ENCODE measurements at places on chromosomes 3 and 15.

DNA sequence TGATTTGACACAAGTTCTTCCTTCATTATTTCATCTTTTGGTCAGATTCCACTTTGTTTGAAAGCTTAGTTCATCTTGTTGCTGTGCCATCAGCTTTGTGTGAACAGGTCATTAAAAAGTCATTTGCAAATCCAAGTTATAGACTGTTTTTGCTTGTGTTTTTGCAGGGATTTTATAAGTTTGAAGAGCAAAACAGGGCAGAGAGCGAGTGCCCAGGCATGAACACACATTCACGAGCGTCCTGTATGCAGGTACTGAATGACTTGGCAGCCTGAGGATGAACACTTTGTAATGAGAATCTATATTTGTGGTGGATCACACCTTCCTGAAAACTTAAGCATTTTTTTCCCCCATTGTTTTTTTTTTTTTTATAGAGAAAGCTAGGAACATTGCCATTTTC is 60.6 kb upstream of the SAMMSON start:
- no peak for DNase-seq

- peak; percentile 31 for DNase-seq
Measured at GRCh38 chr3:136197159-136197793, 1.1 kb upstream of the MSL2 start.

DNA sequence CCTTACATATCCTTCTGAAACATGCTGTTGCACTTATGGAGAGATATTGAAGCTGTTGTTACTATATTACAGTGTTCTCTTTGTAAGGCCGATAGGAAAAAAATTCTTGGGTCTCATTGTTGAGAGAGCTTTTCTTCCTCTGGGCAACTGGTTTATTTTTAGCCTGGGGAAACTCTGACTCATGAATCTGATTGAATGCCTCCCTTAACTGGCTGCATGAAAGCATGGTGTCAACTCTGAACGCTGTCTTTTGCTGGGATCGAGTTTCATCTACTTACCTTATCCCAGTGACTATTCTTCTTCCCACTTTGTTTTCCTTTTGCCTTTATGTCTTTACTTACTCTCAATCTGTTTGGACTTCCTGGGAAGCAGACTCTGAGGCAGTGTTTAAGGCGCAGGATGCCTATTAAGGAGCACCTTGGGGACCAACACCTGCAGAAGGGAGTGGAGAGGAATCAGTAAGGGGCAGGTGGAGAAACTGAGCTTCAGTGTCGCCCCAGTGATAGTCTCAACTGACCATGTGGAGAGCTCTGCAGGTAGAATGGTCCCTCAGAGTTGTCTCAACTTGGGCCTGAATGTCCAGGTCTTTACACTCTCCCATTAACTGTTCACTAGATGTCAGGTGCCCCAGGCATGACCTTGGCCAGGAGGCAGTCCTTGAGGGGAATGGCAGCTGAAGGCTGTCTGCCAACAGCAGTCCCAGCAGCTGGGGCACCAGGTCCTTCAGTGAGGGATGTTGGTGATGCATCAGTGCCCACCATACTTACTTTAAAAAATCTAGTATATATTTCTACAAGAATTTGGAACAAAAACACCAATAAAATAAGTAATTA is 88.9 kb upstream of the CCNL1 start:
- no peak for DNase-seq

GRCh38 chr3:49279376-49279775 is 2.3 kb upstream of the C3orf62 start:
- no peak for DNase-seq

- DNase-seq = no peak
Measured at GRCh38 chr15:62135532-62136134, 29.5 kb downstream of the C2CD4B start.

DNA sequence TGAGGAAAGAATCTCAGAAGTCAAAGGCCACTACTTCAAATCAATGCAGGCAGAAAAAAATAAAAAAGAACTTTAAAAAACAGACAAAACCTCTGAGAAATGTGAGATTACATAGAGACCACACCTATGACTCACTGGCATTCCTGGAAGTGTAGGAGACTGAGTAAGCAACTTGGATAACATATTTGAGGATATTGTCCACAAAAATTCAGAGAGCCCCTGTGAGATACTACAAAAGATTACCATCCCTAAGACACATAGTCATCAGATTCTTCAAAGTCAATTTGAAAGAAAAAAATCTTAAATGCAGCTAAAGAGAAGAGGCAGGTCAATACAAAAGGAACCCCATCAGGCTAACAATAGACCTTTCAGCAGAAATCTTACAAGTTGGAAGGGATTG is 887.3 kb downstream of the NTRK3 start:
- no peak for DNase-seq

- no peak for DNase-seq
Measured at GRCh38 chr3:115228266-115228665, 81.2 kb upstream of the ZBTB20 start.

DNA sequence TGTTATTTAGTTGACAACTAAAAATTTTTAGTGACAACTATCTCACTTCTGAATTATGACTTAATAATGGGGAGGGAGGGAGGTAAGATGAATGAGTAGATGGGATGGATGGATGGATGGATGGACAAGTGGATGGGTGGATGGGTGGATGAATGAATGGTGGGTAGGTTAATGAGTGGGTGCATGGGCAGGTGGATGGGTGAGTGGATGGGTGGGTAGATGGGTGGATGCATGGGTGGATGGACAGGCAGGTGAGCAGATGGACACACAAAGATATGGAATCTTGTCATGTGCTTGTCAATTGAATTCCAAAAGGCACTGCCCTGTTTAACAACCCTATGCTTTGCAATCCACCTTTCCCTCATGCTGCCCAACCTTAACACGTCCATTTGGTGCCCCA is 41.5 kb downstream of the KLHL25 start:
- no peak for DNase-seq

DNA sequence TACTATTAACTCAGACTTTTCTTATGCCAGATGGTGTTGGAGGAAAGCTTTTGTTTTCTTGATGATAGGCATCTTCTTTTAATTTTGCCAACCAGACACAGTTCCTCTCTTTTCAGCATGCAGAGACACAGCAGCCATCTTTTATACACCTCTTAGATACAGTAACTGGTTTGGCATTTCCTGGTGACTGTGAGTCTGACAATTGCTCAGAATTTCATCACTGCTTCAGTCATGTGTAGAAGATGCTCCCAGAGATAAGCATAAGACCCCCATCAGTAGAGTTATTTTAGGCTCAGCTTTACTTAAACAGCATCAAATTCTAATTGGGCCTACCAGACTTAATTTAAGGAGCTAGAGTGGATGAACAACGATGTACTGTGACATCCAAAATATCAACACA is 779.0 kb downstream of the SQOR start:
- DNase-seq = no peak

DNA sequence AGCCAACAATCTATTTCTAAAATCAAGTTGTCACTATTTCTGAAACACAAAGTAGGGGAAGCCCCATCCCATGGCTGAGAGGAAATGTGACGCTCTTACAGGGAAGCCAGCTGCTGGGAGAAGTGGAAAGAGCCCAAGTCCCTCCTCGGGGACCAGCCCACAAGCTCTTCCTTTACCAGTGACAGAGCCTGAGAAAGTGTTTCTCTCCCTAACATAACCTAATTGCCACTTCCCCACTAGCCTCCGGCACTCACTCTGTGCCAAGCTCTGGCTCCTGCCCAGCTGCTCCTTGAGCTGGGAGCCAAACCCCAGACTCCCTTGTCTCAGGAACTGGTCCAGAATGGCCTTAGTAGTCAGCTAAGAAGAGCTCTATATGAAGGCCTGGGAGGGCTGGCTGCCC is 42.9 kb downstream of the TNFAIP8L3 start:
- DNase-seq = no peak

- DNase-seq = no peak
Measured at GRCh38 chr15:31197497-31198414, 96.2 kb upstream of the TRPM1 start.

DNA sequence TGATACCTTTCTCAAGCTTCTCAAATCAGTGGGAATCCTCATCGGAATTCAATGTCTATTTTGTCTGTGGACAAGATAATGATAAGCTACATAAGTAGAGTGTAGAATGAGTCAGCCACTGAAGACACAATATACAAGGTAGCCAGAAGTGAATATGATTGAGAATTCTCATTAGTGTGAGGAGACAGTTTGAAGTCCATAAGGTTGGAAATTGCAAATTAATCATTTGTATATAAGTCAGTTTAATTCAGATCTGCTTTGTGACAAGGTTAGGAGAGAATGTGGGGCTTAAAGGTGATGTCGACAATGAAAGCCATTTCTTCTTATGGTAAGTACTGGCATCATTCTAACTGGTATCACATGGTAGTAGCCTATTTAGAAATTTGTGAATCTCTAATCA is 4.2 kb downstream of the ARPP21 start:
- DNase-seq = no peak

GRCh38 chr3:177396733-177397132 is 199.5 kb upstream of the TBL1XR1 start:
- DNase-seq = no peak

GRCh38 chr15:66617137-66618090 is 51.6 kb upstream of the LCTL start:
- peak; percentile 1 for DNase-seq

GRCh38 chr3:43499256-43499655 is 122.6 kb downstream of the ANO10 start:
- DNase-seq = no peak

- no peak for DNase-seq
Measured at GRCh38 chr3:190041333-190042041, 79.2 kb downstream of the P3H2 start.

DNA sequence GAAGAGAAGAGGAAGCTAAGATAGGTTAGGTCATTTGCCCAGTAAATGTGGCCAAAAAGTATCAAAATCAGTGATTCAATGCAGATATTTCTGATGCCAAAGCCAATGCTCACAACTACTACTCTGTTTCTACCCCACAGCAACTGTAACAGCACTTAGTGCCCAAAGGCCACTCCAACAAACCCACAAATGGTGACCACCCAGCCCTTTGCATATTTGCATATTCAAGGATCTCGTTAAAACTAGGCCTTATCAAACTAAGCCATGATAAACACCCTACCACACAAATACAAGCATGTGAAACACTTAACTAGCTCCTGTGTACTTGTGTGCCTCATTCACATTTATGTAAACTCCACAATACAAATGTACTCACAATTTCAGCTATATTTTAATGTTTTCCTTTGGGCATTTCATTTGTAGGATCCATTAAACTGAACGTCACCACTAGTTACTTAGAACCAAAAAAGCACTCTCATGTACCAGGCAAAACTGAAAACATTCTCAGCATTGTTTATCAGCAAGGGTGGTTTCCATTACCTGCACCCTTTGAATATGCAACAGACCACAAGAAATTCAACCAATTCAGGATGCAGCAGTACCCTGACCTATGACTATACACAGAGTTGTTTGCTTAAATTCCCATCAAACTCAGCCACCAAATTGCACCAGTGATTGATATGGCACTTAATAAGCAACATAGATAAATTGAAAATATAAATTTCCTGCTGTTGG is 111.2 kb upstream of the STT3B start:
- no peak for DNase-seq

GRCh38 chr3:73653877-73654276 is 29.1 kb upstream of the PDZRN3 start:
- DNase-seq = no peak

- no peak for DNase-seq
Measured at GRCh38 chr3:51371943-51372557, 13.0 kb upstream of the MANF start.

- no peak for DNase-seq
Measured at GRCh38 chr15:70608144-70608543, 155.2 kb downstream of the UACA start.

DNA sequence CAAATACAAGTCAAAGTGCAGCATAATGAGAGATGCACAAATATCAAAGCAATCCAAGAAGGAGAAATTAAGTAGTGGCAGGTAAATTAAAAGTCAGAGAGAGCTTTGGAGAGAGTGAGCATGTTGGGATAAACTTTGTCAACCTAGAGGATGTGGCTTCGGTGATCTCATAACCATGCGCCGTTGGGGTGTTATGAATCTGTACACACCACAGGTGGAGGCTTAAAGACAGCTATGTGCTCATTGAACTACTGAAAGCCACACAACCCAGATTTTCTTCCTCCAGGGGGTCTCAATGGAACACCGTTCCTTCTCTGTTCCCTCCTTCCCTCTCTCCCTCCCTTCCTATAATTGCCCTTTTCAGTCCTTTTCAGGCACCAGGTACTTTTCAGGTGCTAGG is 52.0 kb downstream of the SUCNR1 start:
- DNase-seq = no peak

All from NCI-H1694 treated with DMSO at 0.1 percent for 48 hours (cell line).